ENCODE measurements at places on chromosomes 1 and 21.

DNA sequence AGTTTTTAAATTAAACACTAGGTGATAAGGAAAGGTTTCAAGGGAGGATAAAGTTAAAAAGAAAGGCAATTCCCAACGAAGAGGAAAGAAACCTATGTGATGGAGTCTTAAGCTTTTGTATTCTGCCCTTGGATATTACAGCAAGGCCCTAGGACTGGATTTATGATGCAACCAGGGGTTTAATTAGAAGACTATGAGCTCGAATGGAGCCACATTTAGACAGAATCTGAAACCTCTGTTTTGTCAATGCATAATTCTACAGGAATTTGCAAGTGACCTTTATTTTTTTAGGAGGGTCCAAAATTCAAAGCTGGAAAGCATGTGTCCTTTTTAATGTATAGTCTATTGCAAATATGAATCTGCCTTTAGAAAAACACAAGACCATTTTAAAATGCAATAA, 37.9 kb downstream of the TGFB2 start:
- no peak for DNase-seq

DNA sequence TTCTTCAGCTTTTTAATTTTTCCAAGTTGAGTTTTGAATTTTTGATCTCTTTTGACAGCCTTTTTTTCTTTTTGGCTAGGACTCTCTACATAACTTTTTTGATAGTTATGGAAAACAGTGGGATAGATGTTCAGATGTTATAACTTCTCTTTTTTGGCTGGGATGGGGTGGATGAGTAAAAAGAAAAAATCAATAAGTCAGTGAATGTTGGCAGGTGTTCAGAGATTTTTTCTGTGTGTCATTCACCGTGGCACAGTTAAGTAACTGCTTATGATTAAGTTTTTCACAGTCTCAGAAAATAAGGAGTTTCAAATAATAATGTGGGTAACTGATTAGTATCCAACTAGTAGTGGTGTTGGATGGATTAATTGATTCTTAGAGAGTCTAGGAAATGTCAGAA, 24.0 kb downstream of the HS2ST1 start:
- DNase-seq: no peak

GRCh38 chr1:31633117-31633516, 11.6 kb downstream of the PEF1 start:
- no peak for DNase-seq

GRCh38 chr1:52978045-52978444, 51.0 kb downstream of the SCP2 start:
- no peak for DNase-seq

GRCh38 chr1:43473463-43473862, 19.7 kb upstream of the HYI start:
- DNase-seq: no peak

DNA sequence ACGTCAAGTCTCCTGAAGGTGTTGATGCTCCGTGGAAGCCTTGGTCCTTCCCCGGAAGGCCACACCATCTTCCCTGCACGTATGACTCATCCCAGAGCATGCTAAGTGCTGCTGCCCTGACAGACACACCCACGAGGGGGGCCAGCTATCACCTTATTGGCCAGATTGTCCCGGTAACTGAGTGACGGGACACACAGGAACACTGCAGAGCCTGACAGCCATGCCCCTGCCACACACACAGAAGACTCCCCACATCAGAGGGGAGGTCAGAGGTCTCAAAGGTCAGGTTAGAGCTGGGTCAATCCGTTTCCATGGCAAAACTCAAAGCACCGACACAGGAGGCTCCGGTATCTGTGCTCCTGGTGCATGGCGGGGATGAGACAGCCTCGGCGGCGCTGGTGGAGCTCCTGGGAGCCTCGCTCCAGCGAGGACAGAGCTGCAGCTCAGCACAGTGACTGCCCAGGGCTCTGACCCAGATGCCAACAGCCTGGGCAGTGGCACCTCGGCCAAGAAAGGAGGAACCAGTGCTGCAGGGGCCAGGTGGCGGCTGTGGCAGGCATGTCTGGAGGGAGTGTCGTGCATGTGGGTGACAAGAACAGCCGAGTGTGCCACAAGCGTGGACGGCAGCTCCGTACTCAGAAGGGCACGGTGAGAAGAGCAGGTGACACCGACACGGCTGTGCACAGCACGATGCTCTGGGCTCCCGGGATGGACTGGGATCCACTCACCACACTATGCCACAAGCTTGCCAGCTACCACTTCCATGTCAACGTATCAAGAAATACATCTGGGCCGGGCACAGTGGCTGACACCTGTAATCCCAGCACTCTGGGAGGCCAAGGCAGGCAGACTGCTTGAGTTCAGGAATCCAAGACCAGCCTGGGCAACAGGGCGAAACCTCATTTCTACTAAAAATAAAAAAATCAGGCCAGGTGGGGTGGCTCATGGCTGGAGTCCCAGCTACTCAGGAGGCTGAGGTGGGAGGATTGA, 14.8 kb upstream of the TMEM240 start:
- DNase-seq: no peak

GRCh38 chr1:117600966-117601365, 4.9 kb upstream of the TENT5C start:
- DNase-seq: no peak

GRCh38 chr1:87202922-87203655, 125.6 kb upstream of the LMO4 start:
- DNase-seq: no peak

DNA sequence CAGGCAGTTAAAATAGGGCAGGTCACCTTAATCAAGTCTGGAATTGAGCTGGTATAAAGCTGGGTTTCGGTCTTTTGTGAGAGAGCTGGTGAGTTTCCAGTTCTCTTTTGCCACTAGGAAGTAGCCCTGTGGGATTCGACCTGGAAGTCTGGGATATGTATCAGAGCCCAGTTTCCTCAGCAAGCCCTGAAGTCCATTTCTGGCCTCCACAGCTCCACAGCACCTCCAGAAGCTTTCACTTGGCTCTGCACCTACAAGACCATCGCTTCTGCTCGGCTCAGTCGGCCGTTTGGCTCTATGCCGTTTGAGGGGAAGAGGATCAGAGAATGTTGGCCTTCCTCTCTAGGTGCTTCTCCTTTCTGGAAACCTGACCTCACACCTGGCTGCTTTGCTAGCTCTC, 148.0 kb downstream of the GALNT2 start:
- no peak for DNase-seq

DNA sequence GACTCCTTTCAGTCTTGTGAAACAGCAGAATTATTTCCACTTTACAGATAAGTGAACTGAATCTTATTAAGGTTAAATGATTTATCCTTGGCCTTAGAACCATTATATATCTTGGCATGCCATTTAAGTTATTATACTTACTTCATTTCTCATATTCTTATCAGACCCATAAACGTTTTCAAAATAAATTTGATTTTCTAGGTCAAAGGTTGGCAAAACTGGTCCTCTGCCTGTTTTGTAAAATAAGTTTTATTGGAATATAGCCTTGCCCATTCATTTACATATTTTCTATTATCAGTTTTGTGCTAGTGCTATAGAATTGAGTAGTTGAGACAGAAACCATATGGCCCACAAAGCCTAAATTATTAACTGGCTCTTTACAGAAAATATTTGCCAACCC, 32.9 kb upstream of the SNRPE start:
- DNase-seq: no peak

- no peak for DNase-seq
Measured at GRCh38 chr1:162779043-162779442, 11.5 kb upstream of the HSD17B7 start.

- no peak for DNase-seq
Measured at GRCh38 chr1:156738407-156738806, 2.5 kb downstream of the MRPL24 start.

GRCh38 chr1:162087574-162087973, 18.1 kb downstream of the NOS1AP start:
- DNase-seq: no peak

DNA sequence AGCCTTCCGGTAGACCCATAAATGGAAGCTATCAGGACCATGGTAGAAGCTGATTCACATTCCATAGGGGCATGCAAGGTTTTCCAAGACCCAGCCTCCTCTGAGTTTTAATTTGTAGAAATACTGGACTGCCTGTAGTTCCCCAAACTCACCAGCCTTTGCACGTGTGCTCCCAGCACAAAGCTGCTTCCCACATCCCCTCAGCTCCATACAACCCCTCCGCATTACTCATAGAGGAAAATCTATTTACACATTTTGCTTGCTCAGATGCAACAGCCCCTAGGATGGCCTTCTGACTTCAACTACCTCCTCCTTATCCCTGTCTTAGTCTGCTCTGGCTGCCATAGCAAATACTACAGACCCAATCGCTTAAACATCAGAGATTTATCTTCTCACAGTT, 336.2 kb downstream of the SETD4 start:
- no peak for DNase-seq

DNA sequence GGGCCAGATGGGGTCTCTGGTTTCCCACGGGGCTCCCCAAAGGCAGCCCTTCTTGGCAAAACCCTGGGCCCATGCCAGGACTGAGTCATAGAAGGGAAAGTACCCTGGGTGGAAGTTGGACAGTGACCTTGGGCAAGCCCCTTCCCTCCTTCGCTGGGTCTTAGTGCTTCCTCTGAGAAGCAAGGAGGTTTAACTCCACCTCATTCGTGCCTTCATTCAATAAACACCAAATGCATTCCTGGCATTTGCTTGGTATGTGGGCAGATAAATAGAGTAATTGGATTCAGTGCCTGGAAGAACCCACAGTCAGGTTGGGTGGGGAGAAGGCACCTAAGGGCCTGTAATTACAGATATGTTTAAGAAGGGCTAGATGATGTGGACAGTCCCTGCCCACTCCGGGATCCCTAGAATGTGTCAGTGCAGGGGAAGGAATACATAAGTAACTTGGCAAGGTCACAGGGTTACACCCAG, 36.3 kb upstream of the CITED4 start:
- DNase-seq: no peak

DNA sequence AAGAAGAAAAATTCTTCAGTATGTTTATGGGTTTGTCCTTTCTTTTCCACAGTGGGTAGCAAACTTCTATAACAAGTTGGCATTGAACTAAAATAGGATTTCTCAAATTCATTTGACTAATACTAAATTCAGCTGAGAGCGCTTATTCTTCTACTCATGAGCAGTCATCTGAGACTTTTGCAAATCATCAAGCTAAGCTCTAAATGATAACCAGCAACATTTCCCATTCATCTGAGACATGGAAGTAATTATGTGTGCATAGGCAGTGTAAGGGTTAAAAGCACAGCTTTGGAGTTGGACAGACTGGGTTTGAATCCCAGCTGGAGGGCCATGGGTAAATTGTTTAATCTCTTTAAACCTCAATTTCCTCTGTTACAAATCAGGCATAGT, 18.3 kb upstream of the CNR2 start:
- no peak for DNase-seq

GRCh38 chr1:41619511-41620364, 135.3 kb upstream of the EDN2 start:
- DNase-seq: no peak
